ENCODE measurements at places on chromosomes 2 and 18.
A peak's percentile ranks its signal among the peaks of the same experiment; 100 is the strongest.

DNA sequence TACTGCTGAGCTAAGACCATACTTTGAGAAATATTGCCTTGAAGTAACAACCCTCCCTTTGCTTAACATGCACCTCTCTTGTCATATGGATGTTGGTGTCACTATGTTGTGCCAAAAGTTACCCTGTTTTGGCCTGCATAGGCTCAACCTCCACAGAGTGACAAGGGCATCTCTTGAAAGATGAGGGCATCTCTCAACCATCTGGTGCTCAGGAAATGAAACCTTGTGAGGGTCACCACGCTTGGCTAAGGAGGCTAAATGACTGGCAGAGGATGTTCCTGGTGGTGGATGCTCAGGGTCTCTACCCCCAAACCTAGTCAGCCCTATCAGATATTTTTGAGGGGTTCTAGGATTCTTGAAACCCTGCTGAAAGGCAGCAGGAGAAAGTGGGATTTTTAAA is 2.3 kb downstream of the LHCGR start:
- DNase-seq: no peak

- DNase-seq: no peak
Measured at GRCh38 chr2:162184359-162184758, 32.3 kb upstream of the GCG start.

DNA sequence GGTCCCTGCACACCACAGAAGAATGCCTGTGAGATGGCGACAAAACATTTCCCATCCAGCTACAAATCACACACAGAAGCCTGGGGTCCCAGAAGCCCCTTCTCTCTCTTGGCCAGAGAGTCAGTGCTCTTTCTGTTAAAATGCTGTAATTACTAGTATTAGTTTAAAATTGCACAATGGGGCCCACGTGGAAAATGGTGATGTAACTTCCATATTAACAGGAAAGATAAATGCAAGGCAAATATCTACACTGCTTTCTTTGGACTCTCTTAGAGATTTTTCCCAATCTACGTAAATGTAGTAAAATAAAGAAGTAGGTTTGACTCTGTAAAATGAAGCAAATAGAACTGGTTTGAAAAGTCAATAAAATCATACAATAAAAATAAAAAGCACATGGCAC is 113.9 kb upstream of the TFCP2L1 start:
- peak; percentile 4 for DNase-seq

- DNase-seq: no peak
Measured at GRCh38 chr18:35634323-35634722, 52.8 kb downstream of the GALNT1 start.

DNA sequence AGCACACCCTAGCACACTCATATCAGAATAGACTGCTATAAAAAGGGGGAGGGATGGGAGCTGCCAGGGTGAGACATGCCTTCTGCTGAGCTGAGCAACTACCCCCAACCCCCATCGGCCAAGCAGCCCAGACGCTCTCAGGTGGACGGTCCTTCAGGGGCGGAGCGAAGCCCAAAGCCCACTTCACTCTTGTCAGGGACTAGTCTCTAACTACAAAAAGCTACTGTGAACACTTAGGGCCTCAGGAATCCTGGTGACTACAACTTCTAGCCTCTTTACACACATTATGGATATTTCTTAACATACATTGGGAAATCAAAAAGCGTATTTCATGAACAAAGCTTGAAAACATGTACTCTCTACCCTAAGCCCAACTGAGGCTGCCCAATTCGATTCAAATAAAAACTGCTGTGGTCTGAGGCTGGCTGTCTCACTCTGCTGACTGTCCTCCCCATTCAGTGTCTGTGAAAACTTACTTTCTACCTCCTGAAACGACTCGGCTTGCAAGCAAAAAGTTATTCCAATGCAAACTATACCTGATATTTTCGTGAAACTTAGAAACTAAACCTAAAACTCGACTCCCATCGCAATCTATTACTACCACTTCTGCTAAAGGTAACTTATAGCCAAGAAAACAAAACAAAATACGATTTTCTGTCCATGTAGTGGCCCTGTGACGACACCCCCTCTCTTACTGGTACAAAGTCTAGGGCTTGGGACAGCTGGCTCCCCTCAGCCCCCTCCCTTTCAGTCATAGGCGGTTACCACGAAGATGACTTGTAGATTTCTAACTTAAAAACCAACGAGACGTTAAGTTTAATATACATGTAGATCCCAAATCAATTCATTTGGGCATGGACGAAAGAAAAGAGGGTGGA is 1.2 kb downstream of the SERTAD2 start:
- DNase-seq: no peak

- no peak for DNase-seq
Measured at GRCh38 chr2:4995466-4995865, 696.7 kb upstream of the SOX11 start.

GRCh38 chr18:20971886-20972267 is 139.7 kb downstream of the ROCK1 start:
- peak; percentile 25 for DNase-seq

- DNase-seq: no peak
Measured at GRCh38 chr2:124530203-124530602, 505.1 kb downstream of the CNTNAP5 start.

Measured in MV-4-11 (cell line).